ENCODE measurements at places on chromosomes 7 and 10. TPM values are rescaled to one million over a fixed set of nuclear protein-coding genes. Genes with fewer than 3 reads are reported as not detected.

DNA sequence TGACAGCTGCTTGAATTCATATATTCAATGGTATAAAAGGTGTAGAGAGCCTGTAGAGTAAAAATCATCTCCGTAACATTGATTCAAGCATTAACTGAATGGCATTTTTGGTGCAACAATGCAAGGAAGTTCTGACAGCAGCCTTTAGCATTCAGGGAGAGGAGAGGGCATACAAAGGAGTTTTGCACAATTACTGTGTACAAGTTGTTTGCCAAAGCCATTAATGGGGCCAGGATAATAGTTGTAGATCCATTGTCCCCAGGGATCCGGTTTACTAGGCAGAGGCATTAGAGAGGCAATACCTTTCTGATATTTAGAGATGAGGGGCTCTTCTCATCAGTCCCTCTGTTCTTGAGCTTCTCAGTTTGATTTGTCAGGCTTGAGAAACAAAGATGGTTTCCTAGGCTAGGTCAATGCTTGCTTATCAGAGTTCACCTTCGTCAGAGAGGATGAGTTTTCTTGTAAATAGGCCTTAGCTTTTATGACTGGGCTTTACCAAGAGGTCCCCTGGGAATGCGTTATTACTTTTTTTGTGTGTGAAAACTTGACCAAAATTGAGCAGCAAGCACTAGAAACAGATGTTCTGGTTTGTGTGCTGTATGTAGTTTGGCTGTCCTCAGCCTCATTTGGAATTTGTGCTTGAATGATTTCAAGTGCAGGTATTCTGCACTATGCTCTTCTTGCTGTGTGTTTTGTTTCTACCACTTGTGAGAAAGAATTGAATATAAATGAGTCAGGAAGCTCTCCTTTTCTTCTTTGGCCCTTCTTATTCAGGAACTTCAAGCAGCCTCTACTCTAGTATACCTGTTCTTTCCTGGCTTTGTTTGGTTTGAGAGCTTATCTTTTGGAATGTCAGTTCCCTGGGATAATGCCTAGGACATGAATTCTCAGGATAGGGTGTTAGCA is 32.0 kb downstream of the SND1 start:
- no peak for DNase-seq

Gene A1CF
- total RNA-seq, result 0.10 TPM

Gene GRB10
- 47.3 TPM for total RNA-seq

Gene SLIT1
- total RNA-seq, result not detected

DNA sequence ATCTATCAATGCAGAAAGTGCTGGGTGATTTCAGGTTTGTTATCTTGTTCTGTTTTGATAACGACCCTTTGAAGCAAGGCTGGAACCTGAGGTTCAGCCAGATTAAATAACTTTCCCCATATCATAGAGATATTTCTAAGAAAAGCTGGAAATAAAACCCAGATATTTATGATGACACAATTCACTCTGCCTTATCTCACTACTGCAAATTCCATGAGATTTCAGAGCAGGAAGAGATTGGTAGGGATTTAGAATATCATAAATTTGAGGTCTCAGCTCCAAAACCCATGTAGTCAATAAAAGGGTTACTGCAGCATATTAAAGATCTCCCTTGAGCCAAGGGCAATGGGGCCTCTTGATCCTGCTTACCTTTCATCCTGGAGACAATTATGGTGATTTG is 692.5 kb upstream of the IGFBP3 start:
- DNase-seq, result no peak

DNA sequence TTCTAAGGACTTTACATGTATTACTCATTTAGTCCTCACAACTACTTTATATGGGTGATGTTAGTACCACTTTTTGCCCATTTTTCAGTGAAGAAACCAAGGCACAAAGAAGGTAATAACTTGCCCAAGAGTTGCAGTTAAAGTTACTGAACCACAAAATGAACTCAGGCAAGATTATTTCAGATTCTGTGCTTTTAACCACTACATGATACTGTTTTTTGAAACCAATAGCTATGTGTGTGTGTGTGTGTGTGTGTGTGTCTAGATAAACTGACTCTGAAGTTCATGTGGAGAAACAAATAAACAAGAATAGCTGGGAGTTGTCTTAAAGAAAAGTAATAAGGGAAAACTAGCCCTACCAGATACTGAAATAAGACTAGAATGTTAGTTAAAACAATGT is 60.8 kb upstream of the OIT3 start:
- DNase-seq, result no peak

Gene PRR15
- 1.2 TPM for total RNA-seq

DNA sequence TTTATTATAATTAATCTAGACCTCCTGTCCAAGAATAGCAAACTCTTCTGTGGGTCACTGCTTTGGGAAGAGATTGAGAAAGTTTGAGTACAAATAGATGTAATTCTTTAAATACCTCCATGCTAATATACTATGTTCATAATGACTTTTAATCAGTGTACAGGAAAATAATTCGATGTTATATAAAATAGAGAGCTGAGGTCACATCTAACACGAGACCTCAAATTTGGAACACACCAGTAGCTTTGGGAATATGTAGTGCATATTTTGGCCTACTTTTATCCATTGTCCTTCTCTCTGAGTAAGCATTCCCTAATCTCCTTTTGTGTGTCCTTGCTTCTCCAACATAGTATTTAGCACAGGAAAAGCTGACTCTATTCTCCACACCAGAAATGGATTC is 27.3 kb upstream of the CABCOCO1 start:
- no peak for DNase-seq

- peak; percentile 36 for DNase-seq
Measured at GRCh38 chr7:91082852-91083495, 181.3 kb upstream of the FZD1 start.

Gene PALD1
- total RNA-seq, result 1.3 TPM
